SJSA1 (cell line): ENCODE measurements at places on chromosomes 7 and 10. TPM values are rescaled to one million over a fixed set of nuclear protein-coding genes. Genes with fewer than 3 reads are reported as not detected.

DNA sequence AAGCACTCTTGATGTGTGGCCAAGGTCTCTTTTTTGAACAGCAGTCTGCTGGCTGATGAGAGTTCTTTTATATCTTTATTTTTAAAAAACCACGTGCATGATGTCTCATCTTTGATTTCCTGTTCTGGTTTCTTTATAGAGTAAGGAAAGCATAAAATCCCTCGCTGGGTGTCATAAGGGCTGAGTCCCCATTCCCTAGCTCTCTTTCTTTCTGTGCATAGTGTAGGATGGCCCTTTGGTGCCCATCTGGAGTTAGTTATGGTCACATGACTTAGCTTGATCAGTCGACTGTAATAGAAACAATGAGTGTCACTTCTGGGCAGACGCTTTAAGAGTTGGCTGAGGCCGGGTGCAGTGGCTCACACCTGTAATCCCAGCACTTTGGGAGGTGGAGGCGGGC is 38.5 kb downstream of the GHRHR start:
- no peak for DNase-seq

GRCh38 chr10:132326344-132326889 is 5.6 kb upstream of the LRRC27 start:
- no peak for DNase-seq

DNA sequence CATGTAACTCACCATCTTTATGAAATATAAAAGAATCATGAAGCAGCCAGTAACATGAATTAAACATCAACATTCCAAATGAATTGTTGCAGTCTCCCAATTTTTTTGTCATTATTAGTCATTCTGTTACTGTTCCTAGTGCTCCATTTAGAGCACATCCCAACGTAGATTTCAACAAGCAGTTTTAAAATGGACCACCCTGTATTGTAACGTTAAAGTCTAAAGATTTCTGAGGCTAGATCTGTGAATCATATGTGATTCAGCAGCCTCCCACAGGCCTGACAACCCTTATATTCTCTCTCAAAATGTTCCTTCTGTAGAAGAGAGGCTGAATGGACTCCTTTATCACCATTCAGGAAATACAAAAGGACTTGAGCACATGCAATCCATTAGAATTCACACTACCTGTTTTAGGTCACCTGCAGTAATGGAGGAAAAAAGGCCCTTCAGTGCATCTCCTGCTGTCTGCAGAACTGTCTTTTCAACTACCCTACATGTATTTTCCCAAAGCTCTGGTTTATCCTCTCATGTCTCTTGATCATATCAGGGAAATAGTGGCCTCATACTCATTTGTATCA is 81.4 kb downstream of the CACNA2D1 start:
- DNase-seq, result no peak

- no peak for DNase-seq
Measured at GRCh38 chr7:98877692-98878364, 504 bp upstream of the TRRAP start.

- no peak for DNase-seq
Measured at GRCh38 chr7:128815289-128815942, 14.8 kb upstream of the FLNC start.

GRCh38 chr10:67779465-67780203 is 58.4 kb downstream of the DNAJC12 start:
- peak; percentile 68 for DNase-seq

GRCh38 chr7:78493401-78493800 is 694.8 kb downstream of the PHTF2 start:
- DNase-seq, result no peak

DNA sequence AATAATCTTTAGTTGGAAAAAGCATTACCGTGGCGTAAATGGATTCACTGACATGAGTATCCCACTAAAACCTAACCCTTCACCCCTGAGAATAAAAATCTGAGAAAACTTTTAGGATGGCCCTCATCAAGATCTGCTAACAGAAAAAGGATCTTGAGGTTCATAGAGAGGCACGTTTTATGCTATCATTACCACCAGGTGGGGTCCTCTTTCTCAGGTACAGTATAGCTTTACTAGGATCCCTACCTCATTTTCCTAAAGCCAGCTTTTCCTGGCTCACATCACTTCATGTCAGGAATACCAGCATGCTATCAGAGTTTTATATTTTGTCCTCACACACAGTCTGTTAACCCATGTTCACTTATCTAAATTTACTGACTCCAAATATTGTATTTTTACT is 173.7 kb downstream of the POM121L12 start:
- no peak for DNase-seq

GATA3 gene
- not detected in 2 replicates for total RNA-seq

DNA sequence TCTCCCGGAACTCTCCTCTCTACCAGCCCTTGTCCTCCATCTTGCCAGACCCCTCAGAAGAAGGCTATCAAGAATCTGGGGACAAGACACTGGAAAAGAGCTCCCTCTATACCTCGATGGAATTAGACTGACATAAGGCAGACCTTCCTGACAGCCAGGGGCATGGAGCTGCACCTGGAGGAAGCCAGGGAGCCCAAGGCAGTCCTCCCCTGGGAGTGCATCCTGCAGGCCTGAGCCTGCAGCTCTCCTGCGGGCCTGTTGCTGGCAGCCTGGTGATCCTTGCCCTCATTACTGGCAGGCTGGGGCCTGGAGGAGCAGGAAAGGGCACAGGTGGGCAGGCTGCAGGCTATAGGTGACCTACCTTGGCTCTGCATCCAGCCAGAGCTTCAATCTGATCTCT is 323.4 kb downstream of the GRID1 start:
- no peak for DNase-seq

DNA sequence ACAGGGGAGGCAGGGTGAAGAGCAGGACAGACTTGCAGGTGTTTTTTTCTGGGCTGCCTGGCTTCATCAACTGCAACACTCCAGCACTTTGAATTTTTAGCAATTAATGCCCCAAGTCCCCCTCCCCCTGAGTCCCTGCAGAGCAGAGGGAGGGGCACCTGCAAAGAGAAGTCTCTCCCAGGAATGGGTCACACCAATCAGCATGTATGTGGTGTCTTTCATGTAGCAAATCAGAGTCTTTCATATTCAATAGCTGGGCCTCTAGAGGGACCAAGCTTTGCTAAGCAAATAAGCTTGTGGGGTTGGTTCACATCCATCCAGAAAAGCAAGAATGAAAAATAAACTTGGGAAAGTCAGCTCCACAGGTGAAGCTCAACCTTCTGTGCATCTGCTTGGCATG is 90.7 kb downstream of the PARP12 start:
- DNase-seq, result no peak

GRCh38 chr10:98569853-98570252 is 123.1 kb upstream of the HPS1 start:
- no peak for DNase-seq

DNA sequence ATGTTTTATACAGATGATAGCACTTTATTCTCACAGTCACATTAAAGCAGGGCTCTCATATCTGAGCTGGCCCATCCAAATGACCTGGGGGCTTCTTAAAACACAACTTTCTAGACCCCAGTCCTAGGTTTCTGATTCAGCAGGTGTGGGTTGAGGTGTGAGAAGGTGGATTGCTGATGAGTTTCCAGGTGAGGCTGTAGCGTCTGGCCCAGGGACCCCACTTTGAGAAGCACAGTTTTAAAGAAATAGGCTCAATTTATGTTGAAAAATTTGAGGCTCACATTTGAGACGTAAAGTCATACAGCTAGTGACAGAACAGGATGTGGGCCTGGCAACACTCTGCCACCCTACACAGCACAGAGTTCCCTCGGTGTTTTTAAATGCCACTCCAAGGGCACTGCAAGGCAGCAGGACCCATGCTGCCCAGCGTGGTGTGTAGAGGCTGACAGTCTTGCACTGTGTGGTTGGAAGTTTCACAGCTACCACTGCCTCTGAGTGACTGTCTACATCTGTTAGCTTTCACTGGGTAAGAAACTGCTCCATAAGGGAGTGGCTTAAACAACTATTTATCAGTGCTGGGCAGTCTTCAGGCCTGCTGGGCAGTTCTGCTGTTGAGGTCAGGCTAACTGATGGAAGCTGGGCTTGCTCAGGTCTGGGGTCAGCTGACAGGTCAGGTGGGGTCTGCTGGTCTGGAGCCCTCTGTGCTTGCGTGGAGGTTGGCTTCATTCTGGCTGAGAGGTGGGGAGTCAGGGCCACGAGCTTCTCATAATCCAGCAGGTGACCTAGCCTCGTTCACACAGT is 319.7 kb downstream of the CXCL12 start:
- no peak for DNase-seq

GRCh38 chr7:26620352-26620751 is 244.0 kb downstream of the SKAP2 start:
- no peak for DNase-seq

DNA sequence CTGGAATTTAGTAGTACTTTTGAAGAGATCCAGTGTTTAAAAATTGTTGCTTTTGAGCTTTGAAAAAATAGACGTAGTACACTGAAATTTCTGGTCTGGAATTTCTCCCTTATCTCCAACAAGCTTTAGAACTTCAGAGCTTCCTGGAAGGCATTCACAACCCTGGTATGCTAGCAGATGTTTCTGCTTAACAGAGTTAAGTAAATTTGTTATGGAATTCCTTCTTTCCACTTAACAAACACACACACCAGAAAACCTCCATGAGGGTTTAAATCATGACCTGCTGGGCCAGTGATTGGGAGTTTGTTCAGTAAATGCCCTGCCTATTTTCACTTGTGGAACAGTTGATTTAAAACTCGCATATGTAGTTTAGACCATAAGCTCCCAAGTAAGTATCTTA is 13.7 kb downstream of the ASB15 start:
- DNase-seq, result peak; percentile 33

GRCh38 chr7:123966936-123967335 is 41.9 kb downstream of the SPAM1 start:
- DNase-seq, result no peak
